IMR-90 (cell line): ENCODE measurements at places on chromosomes 1 and 21. TPM values are rescaled to one million over a fixed set of nuclear protein-coding genes. Genes with fewer than 3 reads are reported as not detected.

The PRRX1 gene
- 65.4 and 82.8 TPM in 2 replicates for total RNA-seq

The FAM163A gene
- not detected in 2 replicates for total RNA-seq

The GCSAML gene
- total RNA-seq = not detected in 2 replicates

The PSRC1 gene
- 34.6 and 36.4 TPM in 2 replicates for total RNA-seq
